ENCODE measurements at places on chromosomes 11 and 22.

- DNase-seq, result no peak
- H3K4me3 ChIP-seq, result no peak overlapping the region
- H3K27me3 ChIP-seq, result peaks cover 4% of the 10 kb centered on the region
- no peaks in the 10 kb centered on the region for H3K4me1 ChIP-seq
- no peak overlapping the region for H3K27ac ChIP-seq
Measured at GRCh38 chr22:47705350-47705749, 942.9 kb downstream of the TBC1D22A start.

DNA sequence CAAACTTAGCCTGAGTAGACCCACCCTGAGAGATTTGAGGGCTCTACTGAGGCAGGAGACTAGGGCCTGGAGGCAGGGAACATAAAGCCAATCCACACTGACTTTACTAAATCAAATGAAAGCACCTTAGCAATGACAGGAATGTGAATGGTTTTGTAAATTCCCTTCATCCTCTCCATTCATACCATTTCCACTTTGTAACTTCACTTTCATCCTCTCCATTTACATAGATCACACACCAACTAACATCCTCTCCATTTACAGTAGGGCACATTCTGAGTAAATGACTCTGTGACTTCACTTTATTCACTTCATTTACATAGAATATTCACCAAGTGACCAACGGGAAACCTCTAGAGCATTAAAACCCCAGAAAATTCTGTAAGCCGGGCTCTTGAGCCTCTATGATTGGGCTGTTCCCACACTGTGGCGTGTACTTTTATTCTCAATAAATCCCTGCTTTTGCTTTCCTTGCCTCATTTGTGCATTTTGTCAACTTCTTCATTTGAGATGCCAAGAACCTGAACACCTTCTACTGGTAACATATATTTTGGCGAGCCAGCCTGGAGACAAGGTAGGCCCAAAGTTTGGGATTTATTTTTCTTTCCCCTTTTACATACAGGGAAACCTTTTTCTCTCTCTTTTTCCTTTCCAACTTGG, 82.9 kb downstream of the PIWIL4 start:
- H3K27me3 ChIP-seq, result no peaks in the 10 kb centered on the region
- H3K4me3 ChIP-seq, result no peak overlapping the region
- no peaks in the 10 kb centered on the region for H3K4me1 ChIP-seq
- no peak overlapping the region for H3K27ac ChIP-seq

DNA sequence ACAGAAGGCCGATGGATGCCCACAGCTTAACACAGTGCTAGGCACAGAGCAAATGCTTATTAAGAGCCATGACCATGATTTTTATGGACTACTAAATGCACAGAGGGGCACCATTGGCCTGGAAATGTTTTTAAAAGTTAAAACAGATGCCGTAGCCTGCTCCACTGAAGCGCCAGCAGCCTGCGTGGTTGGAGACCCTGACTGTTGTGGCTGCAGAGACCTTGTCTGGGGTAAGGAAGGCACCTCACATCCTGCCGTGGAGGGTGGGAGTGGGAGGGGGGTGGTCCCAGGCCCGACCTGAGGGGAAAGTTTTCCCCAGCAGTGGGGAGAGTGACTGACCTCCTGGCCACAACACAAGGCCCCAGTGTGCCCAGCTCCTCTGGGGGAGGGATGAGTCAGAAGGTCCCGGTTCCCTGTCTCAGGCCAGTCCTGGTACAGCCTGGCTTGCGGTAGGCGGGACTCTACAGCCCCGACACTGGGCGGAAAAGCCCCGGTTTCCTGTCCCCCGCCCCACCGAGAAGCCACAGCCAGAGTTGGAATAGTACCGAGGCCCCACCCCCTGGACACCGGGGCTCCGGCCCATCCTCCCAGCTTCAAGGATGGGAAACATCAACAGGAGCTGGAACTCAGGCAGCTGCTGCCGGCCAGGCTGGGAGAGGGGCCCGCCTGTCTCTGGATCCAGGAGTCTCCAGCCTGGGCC, 7.0 kb downstream of the CHST1 start:
- no peak overlapping the region for H3K4me3 ChIP-seq
- no peak overlapping the region for H3K27ac ChIP-seq
- DNase-seq, result peak; percentile 64

- no peaks in the 10 kb centered on the region for H3K36me3 ChIP-seq
- no peak for DNase-seq
- H3K27ac ChIP-seq, result no peak overlapping the region
- no peak overlapping the region for H3K4me3 ChIP-seq
- peaks cover 33% of the 10 kb centered on the region for H3K27me3 ChIP-seq
Measured at GRCh38 chr11:41461057-41461681, 1.7 kb upstream of the LRRC4C start.

DNA sequence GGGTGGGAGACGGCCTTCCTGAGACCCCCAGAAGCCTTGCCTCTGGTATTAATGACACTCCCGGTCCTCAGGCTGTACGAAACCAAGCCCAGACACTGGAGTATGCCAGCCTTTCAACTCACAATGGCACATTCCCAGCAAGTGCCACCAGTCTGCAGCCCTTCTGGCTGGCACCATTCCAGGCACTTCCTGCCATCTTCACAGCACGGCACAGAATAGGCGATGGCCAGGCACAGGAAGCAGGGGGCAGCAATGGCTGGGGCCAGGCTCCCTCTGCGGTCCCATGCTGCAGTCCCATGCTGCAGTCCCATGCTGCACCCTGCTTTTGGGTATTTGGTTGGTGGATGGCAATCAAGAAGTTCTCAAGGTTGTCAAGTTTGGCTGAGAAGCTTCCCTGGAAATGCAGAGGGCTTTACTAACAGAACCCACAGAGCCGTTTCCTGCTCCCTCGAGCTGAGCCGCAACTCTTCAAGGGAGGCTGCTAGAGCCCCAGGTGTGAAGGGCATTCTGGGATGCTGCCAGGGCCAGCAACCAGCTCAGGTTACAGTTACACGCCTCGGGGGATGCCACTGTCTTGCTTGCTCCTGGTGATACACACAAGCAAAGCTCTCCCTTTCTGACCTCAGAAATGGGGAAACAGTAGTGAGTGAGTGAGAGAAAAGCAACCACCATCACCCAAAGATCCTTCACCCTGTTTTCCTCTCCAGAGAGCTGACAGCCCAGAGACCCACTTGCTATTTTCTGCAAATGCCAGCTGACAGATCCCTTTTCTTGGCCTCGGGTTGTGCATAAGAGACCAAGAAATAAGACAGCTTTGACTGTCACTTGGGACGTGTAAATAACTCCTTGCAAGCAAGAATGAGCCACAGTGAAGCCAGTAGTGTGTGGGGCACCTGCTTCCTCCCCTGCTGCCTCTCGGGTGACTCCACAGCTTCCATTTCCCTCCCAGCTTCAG, 23.9 kb downstream of the LRFN4 start:
- no peak overlapping the region for H3K4me3 ChIP-seq
- H3K36me3 ChIP-seq, result no peaks in the 10 kb centered on the region
- peak overlapping the region; percentile 58 for H3K27ac ChIP-seq
- H3K27me3 ChIP-seq, result no peaks in the 10 kb centered on the region
- peak; percentile 95 for DNase-seq

GRCh38 chr11:83544846-83545245, 258.7 kb upstream of the CCDC90B start:
- H3K4me1 ChIP-seq, result no peaks in the 10 kb centered on the region
- peaks cover 4% of the 10 kb centered on the region for H3K27me3 ChIP-seq
- H3K4me3 ChIP-seq, result no peak overlapping the region

DNA sequence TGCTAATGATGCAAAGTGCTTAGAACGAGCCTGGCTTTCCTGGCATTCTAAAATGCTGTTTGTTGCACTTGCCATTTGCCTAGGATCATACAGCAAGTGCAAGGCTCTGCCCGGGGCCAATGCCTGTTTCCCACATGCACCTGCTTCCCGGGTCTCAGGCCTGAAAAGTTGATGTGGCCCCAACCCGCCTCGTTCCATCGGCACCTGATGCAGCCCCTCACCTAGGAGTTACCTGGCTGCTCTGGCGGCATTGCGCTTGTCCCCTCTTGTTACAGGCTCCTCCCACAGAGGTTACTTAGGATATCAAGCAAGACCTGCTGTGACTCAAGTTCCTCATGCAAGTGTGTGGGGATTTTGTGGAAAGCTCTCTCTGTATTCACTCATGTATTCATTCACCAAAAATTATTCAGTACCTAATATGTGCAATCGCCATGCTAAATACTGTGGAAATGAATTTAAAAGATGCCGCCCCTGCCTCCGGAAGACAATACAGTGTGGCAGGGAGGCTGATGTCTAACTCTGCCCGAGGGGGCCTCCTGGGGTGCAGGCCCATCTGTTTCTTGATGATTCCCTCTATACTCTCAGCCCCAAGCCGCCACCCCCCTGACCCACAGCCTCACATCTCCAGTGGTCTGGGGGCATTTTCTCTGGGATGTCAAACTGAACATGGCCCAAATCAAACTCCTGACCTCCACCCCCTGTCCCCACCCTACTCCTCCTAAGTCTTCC, 184.5 kb downstream of the EFCAB6 start:
- no peak overlapping the region for H3K4me3 ChIP-seq
- DNase-seq, result no peak
- no peaks in the 10 kb centered on the region for H3K36me3 ChIP-seq
- no peak overlapping the region for H3K27ac ChIP-seq

- no peak for DNase-seq
- no peaks in the 10 kb centered on the region for H3K27me3 ChIP-seq
- H3K4me3 ChIP-seq, result no peak overlapping the region
- H3K4me1 ChIP-seq, result peaks cover 2% of the 10 kb centered on the region
Measured at GRCh38 chr11:121723246-121723741, 270.5 kb upstream of the SORL1-AS1 start.

- peak; percentile 84 for DNase-seq
- H3K4me1 ChIP-seq, result peaks cover 48% of the 10 kb centered on the region
- H3K27ac ChIP-seq, result peak overlapping the region; percentile 99
Measured at GRCh38 chr11:8810540-8811301, 100.3 kb upstream of the AKIP1 start.

DNA sequence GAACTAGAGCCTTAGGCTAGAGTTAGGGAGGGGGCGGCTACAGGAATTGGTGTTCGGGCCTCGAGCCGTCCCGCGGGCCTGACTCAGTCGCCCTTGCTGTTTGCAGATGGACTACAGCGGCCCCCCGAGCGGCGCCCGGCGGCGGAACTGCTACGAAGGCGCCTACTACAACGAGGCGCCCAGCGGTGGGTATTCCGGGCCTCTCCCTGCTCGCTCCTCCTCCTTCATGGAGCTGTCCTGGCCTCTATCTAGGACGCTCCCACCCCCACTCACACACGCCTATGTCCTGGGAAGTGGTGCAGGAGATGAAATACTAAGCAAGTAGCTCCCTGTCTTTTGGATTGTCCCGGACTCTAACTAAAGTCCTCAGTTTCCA, 1.4 kb downstream of the MYOD1 start:
- H3K36me3 ChIP-seq, result no peaks in the 10 kb centered on the region
- H3K27ac ChIP-seq, result no peak overlapping the region
- DNase-seq, result no peak
- peaks cover 95% of the 10 kb centered on the region for H3K27me3 ChIP-seq
- no peaks in the 10 kb centered on the region for H3K4me1 ChIP-seq

- no peaks in the 10 kb centered on the region for H3K36me3 ChIP-seq
- H3K4me1 ChIP-seq, result no peaks in the 10 kb centered on the region
- no peak overlapping the region for H3K4me3 ChIP-seq
Measured at GRCh38 chr22:29717789-29718188, 2.0 kb upstream of the CABP7 start.

DNA sequence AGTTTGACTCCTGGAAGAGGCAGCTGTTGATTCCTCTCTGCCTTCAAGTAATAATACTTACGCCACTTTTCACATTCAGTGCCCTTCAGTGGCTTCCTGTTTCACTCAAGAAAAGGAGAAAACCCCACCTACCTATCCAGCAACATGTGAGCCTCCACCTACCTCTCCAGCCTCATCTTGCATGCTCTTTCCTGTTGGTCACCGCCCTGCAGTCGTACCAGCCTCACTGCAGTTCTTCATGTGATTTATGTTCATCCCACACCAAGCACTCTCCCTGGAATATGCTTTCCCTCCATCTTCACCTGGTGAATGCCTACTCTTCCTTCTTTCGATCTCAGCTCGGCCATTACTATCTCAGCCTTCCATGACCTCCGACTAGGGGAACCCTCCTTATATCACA, 21.8 kb upstream of the YWHAH start:
- H3K4me3 ChIP-seq, result no peak overlapping the region
- no peaks in the 10 kb centered on the region for H3K36me3 ChIP-seq
- H3K27ac ChIP-seq, result no peak overlapping the region
- no peak for DNase-seq
- H3K27me3 ChIP-seq, result no peaks in the 10 kb centered on the region

DNA sequence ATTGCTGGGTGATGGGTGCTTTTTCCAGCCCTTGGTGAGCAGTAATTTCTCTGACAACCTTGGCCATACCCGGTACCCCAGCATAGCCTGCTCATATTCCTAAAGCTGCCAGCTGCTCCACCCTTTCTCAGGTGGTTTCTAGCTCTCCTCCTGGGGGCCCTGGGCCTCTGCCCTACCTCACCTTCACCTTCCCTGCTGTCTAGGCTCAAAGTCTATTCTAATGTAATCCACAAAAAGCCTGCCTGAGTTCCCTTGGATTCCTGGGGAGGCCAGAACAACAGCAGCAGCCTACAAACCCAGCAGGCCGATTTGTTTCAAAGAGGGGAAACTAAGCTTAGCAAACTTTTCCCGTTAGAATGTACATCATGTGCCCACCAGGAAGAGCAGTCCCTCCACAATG, 117.6 kb downstream of the DSCAML1 start:
- peaks cover 10% of the 10 kb centered on the region for H3K27me3 ChIP-seq
- H3K27ac ChIP-seq, result no peak overlapping the region
- no peaks in the 10 kb centered on the region for H3K4me1 ChIP-seq
- no peak for DNase-seq
- no peaks in the 10 kb centered on the region for H3K36me3 ChIP-seq

DNA sequence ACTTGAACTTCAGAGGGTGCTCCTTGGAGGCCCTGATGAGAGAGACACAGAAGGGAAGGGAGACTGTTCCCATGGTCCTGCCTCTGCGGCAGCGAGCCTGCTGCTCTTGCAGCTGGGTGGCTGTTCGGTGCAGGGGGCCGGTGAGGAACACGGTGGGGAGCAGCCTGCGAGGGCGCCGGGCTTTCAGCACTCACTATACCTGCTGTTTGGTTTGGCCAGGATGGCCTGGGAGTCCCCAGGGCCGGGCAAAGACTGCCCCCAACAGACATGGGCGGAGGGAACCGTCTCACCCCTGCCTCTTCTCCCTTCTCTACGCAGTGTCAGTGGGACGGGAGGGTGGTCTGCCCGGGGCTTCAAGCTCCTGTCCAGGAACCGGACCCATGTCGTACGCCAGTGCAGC, 58.0 kb upstream of the PRODH start:
- no peak overlapping the region for H3K4me3 ChIP-seq
- no peak for DNase-seq
- H3K27me3 ChIP-seq, result peaks cover 18% of the 10 kb centered on the region
- H3K4me1 ChIP-seq, result no peaks in the 10 kb centered on the region
- H3K36me3 ChIP-seq, result no peaks in the 10 kb centered on the region

GRCh38 chr11:575313-575995, 816 bp upstream of the PHRF1 start:
- H3K27ac ChIP-seq, result peak overlapping the region; percentile 77
- H3K36me3 ChIP-seq, result peaks cover 16% of the 10 kb centered on the region
- no peaks in the 10 kb centered on the region for H3K27me3 ChIP-seq
- peak overlapping the region; percentile 50 for H3K4me3 ChIP-seq
- DNase-seq, result no peak
- H3K4me1 ChIP-seq, result peaks cover 15% of the 10 kb centered on the region
